Aortic smooth muscle cell (primary cell): ENCODE measurements at places on chromosomes 7 and 10. TPM values are rescaled to one million over a fixed set of nuclear protein-coding genes. Genes with fewer than 3 reads are reported as not detected.

The OR2A5 gene
- not detected in 2 replicates for total RNA-seq

The SLC39A12 gene
- total RNA-seq, result not detected in 2 replicates

The AMZ1 gene
- total RNA-seq, result 0.12 and 0.40 TPM in 2 replicates

The C10orf105 gene
- total RNA-seq, result under 0.01 TPM in 1 of 2 replicates, not detected in the other

The H2BK1 gene
- not detected in 2 replicates for total RNA-seq

The FHIP2A gene
- total RNA-seq, result 26.8 and 33.8 TPM in 2 replicates
